ENCODE measurements at places on chromosomes 2 and 18.

GRCh38 chr2:216643986-216644659 lies 10.9 kb downstream of the IGFBP2 start:
- DNase-seq, result no peak

DNA sequence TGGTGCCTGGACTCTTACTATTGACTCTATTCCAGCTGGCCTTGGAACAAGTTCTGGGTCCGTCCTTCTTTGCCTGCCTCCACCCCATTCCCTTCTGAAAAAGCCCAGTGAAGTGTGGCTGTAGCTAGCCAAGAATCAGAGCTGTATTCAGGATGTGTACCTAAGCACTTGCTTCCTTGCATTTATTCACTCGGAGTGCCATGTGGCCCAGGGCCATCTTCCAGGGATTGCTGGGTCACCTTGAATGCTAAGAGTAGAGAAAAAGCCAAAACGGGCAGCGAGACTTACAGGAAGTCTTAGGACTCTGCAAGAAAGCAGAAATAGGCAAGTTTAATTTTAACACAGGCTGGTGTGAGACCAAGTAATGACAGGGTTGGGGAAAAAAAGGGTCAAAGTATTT lies 4.1 kb downstream of the ITGA6 start:
- no peak for DNase-seq

DNA sequence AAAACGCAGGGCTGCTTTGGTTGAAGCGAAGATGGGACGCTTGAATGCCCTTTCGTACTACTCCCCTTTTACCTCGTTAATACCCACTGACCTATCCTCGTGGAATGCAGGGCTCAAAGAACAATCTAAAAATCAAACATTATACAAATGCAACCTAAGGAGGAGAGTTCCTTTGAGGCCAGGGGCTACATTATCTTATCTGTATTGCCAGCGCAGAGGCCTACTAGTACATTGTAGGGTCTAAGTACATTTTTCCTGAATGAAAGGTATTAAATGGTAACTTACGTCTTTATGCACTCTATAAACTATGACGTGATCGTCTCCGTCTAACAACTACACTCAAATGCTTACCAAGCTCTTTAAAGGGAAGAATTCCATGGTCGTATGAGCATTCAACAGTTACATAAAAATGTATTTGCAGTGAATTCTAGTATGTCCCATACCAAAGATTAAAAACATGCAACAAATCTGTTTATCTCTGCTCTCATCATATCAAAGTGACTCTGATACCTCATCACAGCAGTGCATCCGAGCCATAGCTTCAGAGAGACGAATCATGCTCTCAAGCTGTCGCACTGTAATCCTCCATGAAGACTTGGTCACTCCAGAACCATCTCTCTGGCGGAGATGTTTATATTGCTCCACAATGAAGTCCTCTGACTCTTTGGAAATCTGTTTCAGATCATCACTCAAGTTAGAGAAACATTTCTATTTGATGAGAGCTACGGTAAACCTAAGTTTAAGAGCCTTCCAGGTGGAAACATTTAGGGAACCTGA lies 14.1 kb upstream of the LCT start:
- DNase-seq, result no peak

DNA sequence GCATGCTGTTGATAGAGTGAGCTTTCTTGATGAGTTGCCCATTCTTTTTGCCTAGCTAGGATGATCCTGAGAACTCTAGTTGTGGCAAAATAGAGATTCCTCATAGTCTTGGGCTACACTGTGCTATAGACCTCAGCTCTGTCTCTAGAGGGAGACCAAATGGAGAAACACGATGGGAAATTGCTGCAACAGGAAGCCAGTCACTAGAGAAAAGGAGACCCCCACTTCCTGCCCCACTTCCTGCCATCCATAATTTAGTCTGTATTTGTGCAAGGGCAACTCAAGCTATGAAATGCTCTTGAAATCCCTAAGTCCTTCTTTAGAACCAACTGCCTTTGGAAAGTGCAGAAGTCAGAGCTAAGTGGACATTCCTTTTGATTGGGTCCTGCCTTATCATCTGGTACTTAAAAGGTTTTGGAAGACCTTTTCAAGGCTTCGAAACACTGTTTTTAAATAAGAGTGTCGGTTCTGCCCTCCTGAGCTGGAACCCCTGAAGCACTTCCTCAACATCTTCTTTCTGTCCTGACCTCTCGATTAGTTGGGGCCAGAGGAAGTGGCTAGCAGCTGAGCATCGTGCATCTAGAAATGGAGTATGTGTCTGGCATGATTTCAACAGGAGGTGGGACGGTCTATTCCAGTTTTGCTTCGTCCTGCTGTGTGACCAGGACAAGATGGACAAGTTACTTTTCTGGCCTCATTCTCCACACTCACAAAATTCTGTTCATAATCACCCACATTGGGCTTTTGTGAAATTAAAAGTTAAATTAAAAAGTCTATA lies 8.6 kb upstream of the KCNE4 start:
- DNase-seq, result no peak

- no peak for DNase-seq
Measured at GRCh38 chr2:215903203-215903602, 110.1 kb downstream of the MREG start.

DNA sequence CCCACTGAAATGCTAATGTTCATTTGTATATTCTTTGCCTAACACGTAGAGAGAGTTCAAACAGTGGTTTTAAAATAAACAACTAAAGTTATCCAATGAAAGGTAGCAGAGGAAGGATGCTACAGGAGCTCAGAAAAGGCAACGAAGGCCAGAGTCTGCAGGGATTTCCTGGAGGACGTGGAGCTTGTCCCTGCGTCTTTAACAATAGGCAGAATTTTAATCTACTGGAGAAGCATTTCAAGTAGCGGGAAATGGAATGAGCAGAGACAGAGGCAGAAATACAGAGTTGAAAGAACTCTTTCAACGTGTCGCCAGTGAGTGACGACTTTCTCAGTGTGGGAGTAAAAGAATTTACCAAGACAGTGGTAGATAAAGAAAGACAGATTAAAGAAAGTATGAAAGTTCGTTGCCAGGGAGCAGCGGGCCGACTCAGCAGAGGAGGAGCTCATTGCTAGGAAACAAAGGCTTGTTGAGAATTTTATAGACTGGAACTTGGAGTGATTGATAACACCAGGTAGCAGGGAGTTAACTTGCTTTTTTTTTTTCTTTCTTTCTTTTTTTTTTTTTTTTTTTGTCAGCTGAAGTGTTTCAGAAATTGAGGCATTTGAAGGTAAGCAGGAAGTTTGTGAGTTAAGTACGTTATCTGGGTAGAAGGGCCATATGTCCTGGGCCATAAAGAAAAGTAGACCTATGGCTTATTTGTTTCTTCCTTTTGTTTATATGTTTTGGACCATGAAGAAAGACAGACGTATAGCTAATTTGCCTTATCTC lies 625 bp upstream of the NBAS start:
- DNase-seq, result no peak

- DNase-seq, result no peak
Measured at GRCh38 chr18:28269750-28270149, 92.8 kb upstream of the CDH2 start.

DNA sequence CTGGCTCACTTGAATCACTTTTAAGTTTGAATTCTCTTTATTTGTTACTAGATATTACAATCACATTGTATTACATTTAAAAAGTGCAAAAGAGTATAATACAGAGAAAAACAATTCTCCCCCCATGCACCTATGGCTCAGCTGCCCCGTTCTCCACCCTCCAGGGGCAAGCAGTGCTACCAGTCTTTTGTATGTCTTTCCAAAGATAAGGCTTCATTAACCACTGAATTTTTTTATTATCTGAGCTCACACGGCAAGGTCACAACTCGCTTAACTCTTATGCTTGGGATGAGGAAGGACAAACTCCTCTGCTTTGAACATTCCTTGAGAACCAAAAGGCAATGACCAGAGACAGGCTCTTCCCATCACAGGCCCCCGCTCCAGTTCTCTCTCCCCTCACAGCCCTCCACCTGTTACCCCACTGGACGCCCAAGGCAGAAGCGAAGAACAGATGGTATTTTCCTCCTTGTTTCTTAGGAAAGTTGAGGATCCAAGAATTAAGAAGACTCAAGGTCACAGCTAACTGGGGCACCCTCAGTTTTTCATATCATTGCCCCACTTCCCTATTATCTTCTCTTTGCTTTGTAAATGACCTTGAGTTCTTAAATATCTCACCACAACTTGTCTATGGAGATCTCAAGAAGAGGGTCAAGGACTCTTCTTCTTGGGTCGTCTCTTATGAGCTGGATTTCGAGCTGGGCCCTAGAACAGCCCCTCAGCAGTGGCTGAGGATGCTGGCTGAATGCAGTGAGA lies 30.1 kb downstream of the SH2D6 start:
- no peak for DNase-seq

- DNase-seq, result no peak
Measured at GRCh38 chr2:232103140-232103737, 141.7 kb downstream of the DIS3L2 start.

- no peak for DNase-seq
Measured at GRCh38 chr2:97646977-97647376, 1.1 kb downstream of the COX5B start.

DNA sequence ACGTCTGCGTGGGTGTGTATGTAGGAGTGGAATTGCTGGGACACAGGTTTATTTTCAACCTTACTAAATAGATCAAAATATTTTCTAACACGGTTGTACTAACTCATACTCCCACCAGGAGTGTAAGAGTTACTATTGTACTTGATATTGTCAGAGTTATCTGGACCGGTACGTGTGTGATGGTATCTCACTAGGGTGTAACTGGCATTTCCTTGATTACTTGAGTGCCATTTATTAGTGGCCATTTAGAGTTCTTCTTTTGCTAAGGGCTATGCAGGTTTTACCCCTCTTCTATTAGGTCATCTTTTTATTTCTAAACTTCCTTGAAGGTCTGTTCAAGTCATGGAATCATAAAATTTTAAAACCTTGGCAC lies 33.5 kb downstream of the CENPO start:
- DNase-seq, result no peak

GRCh38 chr2:119263656-119264055 lies 40.0 kb downstream of the STEAP3 start:
- no peak for DNase-seq

GRCh38 chr2:142100139-142100873 lies 30.5 kb downstream of the LRP1B start:
- no peak for DNase-seq

- no peak for DNase-seq
Measured at GRCh38 chr18:48053881-48054816, 123.7 kb upstream of the SMAD2 start.

DNA sequence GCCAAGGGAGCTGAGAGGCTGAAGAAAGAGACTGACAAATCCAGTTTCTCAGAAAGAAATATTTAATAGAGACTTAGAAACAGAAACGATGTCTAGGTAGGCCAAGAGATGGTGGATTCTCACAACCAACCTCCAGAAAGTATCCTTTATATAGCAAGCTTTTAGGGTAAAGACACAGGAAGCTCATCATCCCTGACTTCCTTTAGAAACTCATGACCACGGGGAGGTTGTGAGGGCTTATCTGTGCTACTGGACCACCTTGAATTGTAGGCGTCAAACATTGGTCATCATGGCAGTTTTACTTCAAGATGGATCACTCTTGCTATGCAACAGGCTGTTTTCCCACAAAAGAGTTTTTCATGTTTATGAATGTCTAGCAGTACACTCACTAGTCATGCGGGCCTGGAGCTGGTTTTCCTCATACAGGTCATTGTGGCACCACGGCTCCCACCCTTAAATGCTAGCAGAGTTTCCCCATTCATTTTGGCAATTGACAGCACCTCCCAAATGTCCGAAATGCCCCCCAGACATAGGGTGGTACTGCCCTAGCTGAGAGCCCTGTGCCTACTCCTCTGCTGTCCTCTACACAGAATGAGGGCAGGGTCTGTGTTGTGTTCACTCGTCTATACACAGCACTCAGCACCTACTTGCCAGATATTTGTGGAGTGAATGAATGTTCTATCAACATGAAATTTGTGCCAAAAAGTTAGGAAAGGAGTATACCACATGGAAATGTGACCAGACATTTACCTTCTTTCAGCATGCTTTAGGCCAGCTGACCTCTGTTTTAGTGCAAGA lies 89.0 kb downstream of the TMEM247 start:
- DNase-seq, result no peak

DNA sequence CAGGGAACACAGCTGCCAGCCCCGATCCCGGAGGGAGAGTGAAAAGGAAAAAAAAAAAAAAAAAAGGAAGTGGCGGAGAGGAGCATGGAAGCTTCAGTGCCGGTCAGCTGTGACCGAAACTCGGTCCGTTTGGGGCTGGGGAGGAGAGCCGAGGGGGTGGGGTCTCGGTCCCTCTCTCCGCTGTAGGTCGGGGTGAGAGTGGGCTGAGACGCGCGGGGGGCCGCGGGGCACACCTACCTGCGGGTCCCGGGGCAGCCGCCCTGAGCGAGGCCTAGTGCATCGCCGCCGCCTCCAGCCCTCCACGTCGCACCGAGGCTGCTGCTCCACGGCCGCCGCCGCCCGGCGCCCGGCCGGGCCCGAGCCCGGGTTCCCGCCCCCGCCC lies 536 bp downstream of the VPS54 start:
- peak; percentile 30 for DNase-seq

GRCh38 chr18:8978394-8978793 lies 124.1 kb upstream of the NDUFV2 start:
- no peak for DNase-seq

DNA sequence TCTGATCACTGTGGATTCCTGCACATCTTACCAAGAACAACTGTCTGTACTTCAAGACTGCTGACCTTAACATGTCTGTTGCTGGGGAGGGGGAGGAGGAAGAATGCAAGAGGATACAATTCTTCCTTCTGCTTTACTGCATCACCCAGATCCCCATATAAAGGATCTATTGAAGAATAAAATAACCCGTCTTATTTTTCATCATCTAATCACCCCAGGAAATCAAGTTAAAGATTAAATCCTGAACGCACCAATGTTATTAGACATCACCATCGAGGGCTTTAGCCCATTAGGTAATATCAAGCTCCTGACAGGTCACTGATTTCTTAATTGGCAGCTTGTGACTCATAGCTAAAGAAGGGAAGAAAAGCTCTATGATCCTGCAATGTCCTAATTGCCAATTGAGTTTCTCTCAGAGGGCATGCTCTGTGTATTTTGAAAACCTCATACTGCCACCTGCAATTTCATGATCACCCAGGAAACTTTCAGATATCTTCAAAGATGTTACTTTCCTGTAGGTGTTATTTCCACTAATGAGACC lies 75.4 kb upstream of the KCNE4 start:
- DNase-seq, result no peak

DNA sequence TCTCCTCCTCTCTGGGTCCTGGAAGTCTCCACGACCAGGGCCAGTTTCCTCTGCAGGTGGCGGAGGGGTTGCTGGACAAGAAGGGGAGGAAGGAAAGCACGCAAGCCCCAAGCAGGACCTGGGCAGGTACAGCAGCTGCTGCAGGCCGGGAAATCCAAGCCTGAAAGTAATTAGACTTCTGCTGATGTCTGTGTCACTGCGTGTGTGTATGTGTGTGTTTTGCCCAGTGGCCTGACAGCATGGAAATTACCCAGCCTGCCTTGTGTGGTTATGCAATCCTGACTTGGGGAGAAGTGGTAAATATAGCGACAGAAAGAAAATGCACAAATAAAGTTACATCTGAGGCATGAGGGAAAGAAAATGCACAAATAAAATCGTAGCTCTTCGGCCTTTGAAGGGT lies 121.8 kb upstream of the ZBTB14 start:
- DNase-seq, result no peak

- no peak for DNase-seq
Measured at GRCh38 chr18:12998332-12999060, 7.3 kb downstream of the CEP192 start.

GRCh38 chr2:133977405-133977804 lies 276.5 kb upstream of the MGAT5 start:
- DNase-seq, result no peak

Data from NCI-H1092 (cell line).